ENCODE measurements at places on chromosomes 3 and 15.

DNA sequence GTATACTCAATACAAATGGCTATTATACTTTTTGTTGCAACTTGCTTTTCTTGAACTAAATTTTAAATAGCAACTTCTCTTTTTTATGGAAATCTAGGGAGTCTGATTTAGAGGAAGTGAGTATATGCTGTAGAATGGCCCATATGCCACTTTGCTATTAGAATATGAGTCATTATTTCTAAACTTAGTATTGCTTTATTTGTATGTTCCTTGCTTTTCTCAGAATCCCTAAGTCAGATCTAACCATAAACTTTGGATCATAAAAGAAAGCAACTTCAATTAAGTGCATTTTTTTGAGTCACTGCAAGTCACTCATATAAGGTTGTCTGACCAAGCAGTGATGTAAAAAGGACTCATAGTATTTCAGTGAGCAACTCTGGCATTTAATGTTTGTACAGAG is 17.5 kb upstream of the SPTSSB start:
- no peak for DNase-seq

GRCh38 chr3:47611576-47611975 is 32.9 kb upstream of the CSPG5 start:
- DNase-seq, result no peak

DNA sequence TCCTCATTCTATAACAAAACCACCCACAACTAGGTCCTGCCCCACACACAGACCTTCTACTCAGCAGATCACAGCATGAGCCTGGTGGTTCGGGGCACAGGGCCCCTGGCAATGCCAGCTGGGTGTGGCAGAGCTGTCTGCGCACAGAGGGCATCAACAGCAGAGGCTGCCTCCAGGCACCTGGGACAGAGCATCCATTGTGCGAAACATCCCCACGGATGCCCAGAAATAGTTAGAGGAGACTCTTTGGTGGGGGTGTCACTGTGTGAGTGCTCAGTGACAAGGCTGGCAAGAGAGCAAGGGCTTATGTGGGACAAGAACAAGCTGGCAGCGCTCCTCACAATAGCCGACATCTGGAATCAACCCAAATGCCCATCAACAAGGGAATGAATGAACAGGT is 487.4 kb upstream of the PROK2 start:
- DNase-seq, result no peak

DNA sequence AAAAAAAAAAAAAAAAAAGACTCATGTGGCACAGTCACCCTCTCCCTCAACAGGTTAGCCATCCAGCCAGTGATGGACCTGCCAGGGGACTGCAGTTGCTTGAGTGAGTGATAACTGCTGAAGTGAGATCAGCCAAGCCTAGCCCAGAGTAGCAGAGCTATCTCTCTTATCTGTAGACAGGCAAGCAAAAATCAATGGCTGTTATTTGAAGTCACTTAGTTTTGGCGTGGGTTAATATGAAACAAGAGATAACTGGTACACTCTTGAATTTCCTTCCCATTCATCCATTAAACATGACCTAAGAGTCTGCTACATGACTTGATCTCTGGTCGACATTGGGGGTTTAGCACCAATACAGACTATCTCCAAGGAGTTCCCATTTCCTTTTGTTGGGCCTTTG is 51.2 kb upstream of the TNIK start:
- DNase-seq, result no peak

DNA sequence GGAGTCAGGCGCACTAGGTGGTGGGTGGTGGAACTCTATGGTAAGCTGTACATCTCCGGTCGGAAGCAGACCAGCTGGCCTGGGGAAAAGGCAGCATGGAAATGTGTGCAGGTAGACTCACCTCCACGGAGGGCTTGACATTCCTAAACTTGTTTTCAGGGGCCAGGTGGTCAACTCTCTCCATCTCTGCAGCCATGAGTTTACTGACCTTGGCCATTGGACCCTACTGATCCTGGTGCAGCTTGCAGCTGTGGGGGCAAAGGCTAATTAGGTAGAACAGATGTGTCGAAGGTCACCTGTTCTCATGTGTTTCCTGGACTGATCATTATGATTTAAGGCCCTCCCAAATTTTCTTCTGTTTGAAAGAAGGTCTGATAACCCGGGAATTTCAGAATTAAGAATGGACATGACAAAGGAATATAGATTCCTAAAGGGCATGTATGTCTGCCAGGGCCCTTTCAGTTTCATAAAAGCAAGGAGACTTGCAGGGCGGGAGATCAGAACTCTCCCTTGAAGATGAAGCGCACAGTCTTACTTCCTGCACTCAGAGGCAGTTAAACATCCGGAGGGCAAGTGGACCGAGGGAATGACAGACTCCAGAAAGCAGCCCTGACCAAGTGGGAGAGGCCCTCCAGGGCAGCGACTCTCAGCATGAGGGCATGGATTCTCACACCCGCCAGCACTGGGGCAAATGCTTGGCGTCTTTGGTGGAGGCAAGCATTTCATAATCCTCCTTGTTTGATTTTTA is 56.1 kb upstream of the CMTM7 start:
- no peak for DNase-seq

DNA sequence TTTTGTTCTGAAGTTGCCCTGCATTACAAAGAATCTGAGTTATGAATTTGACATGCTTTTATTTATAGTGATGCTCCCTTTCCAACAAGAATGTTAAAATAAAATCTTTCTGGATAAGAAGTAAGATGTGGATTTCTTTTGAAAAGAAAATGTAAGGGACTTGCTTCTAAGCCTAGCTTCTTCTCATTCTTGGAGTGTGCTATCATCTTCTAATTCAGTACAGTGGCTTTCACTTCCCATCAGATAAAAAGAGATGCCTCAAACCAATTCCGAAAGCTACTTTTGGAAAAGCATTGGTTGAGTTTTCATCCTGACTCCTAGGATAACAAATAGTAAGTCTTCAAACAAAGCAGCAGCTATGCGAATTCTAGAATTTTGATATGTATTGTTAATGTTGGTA is 197.0 kb upstream of the ZPLD1 start:
- no peak for DNase-seq

DNA sequence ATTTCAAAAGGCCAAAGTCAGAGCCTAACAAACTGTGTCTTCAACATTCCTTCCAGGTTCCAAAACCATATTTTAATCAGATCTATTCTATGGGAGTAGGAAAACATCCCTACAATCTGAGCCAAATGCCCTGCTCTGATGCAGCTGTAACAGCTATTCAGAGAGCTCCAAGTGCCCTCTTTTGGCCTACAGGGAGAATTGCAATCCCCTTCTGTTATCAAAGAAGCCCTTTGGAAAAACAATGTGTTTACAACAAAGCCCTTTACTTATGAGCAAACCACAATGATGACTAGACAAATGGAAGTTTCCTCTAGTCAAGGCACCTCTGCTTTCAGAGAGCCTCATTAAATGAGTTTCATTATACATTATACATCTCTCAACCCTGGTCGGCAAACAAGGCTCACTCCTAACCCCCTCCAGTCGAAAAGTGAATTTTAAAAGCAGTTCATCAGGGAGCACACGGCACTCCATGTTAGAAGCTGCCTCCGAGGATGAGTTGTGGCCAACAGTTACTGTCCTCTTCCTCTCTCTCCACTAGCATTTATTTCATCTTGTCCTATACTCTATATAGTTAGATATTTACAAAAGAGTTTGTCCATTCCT is 42.6 kb upstream of the TMCO5A start:
- no peak for DNase-seq

GRCh38 chr3:129892857-129893580 is 492 bp downstream of the TMCC1 start:
- DNase-seq, result peak; percentile 59

DNA sequence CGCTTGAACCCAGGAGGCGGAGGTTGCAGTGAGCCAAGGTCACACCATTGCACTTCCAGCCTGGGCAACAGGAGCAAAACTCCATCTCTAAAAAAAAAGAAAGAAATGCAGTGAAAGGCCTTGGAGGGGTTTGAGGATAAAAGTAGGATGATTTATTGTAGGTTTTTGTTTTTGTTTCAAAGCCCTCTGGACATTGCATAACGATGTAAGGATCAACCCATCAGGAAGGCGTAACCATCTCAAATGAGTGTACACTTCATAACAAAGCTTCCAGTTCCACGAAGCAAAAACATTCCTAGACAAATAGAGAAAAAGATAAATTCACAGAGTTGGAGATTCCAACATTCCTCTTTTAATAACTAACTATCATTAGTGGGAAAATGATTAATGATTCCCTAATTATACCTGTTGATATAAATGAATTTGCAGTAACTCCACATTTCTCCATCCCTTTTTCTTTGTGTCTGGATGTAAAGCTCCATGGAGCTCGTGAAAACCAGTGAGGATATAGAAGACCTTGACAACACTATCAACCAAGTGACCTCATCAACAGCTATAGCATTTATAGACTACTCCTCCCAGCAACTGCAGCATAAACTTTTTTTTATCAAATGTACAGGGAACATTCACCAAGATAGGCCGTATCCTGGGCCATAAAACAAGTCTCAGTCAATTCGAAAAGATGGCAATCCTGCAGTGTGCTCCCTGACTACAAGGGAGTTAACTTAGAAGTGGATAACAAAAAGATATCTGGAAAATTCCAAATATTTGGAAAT is 48.7 kb upstream of the PPP4R2 start:
- no peak for DNase-seq

DNA sequence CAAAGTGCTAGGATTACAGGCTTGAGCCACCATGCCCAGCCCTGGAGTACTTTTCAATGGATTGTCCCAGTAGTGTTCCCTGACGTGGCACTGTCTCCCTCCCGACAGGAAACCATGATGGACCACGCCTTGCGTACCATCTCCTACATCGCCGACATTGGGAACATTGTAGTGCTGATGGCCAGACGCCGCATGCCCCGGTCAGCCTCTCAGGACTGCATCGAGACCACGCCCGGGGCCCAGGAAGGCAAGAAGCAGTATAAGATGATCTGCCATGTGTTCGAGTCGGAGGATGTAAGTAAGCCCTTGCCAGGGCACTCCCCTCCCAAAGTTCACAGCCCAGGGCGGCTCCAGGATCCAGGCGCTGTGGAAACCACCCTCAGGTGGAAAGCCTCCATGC is 168.1 kb downstream of the NSMCE3 start:
- no peak for DNase-seq

- no peak for DNase-seq
Observed at GRCh38 chr15:89825271-89825940, 10.8 kb upstream of the ANPEP start.

DNA sequence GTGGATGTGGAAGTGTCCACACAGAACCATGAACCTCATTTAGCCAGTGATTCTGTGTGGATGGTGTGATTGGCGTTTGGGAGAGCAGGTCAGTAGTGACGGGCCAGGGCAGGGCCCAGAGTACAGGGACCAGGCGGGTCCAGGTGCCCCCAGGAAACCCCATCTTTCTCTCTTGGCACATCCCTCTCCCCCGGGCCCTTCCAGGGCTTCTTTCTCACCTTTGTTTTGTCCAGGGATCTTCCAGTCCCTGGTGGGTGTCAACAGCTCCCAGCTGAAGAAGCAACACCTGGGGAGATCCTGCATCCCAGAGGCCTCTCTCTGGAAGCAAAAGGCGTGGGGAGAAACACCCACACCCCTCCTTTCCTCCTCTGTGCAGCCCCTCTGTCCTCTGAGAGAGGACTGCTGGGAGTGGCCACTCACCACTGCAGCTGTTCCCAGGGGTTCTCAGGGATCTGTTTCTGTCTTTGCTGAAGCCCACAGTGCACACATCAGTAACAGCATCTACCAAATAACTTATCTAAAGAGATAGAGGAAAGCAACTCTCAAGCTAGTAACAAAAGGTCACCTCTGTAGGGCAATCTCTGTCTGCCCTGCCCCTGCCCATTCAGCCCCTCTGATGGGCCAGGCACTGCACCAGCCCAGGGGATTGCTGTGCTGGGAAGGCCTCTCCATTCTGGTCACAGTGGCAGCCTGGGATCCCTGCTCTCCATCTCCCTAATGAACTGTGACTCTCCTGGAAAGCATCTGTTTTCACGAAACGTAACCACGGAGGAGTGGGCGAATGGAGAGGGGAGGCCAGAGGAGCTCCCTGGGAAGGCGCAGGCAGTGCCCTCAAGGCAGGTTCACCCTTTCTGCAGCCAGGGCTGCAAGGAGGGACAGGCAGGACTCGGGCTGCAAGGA is 98.3 kb upstream of the ALDH1A3 start:
- no peak for DNase-seq

DNA sequence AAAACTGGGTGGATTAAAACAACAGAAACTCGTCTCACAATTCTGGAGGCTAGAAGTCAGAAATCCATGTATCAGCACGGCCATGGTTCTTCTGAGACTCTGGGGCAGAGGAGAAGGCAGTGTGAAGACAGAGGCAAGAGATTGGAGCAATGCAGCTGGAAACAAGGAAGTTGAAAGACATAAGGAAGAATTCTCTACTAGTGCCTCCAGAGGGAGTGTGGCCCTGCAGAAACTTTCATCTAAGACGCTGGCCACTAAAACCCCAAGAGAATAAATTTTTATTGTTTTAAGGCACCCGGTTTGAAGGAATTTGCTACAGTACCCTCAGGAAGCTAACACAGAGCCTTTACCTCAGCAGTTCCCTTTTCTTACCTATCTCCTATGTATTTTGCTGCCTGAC is 1012.2 kb upstream of the CADM2 start:
- DNase-seq, result no peak

GRCh38 chr3:42610976-42611375 is 10.5 kb downstream of the NKTR start:
- no peak for DNase-seq

GRCh38 chr15:97052513-97052912 is 722.0 kb downstream of the NR2F2 start:
- no peak for DNase-seq

- peak; percentile 86 for DNase-seq
Observed at GRCh38 chr15:94080416-94080815, 150.9 kb upstream of the MCTP2 start.

Data from SJSA1 (cell line).